ENCODE measurements at places on chromosomes 6 and 20. TPM values are rescaled to one million over a fixed set of nuclear protein-coding genes. Genes with fewer than 3 reads are reported as not detected.

DNA sequence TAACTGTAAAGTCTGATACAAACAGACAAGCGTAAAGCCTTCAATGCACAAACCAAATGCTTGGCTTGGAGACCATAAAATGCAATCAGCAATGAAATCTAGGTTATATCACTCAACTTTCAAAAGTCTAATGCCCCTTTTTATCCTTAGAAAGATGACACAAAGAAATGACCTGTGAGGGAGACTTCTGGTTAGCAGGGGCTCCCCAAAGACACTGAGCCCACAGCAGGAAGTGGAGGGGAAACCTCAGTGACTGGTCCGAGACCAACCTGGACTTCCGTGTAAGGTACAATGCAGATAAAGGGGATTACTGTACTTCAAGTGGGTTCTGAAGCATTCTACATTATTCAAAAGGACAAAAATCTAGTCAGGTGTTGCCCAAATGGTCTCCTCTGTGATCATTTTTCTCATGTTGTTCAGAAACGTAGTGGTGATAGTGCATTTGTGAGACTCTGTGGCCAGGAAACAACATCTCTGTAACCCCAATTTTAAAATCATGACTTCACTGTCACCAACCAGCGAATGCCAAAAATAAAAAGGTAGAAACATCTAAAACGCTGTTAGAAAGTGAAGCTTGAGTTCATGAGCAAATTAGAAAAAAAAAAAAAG, 88.2 kb downstream of the HIVEP2 start:
- peaks cover 11% of the 10 kb centered on the region for H3K36me3 ChIP-seq
- H3K4me1 ChIP-seq, result peaks cover 93% of the 10 kb centered on the region
- H3K27me3 ChIP-seq, result no peaks in the 10 kb centered on the region
- peak; percentile 68 for DNase-seq
- H3K4me3 ChIP-seq, result peak overlapping the region; percentile 66

DNA sequence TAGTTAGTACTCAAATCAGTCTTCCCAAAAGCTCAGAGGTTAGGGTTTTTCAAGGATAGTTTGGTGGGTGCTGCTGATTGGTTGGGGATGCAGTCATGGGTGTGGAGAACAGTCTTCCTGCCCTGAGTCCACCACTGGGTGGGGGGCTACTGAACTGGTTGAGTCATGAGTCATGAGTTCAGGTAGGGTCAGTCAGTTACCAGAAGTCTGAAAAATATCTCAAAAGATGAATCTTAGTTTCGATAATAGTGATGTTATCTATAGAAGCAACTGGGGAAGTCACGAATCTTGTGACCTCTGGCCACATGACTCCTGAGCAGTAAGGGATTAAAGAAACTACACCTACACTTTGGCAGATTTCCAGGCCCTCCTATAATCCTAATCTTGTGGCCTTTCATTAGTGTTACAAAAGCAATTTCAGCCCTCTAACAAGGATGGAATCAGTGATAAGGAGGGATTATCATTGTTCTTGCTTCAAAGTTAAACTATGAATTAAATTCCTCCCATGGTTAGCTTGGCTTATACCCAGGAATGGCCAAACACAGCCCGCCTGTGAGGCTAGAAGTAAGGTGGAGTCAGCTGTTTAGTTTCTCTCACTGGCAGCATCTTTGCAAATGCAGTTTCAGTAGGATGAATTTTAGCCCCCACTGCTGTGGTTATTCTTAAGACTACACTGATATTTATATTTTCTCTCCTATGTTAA, 33.3 kb upstream of the NKAIN2 start:
- H3K27me3 ChIP-seq, result no peaks in the 10 kb centered on the region
- no peaks in the 10 kb centered on the region for H3K36me3 ChIP-seq
- H3K4me3 ChIP-seq, result no peak overlapping the region
- H3K27ac ChIP-seq, result no peak overlapping the region

GRCh38 chr6:47144306-47144705, 102.2 kb upstream of the ADGRF1 start:
- no peak overlapping the region for H3K27ac ChIP-seq
- no peaks in the 10 kb centered on the region for H3K4me1 ChIP-seq
- peaks cover 15% of the 10 kb centered on the region for H3K27me3 ChIP-seq
- no peaks in the 10 kb centered on the region for H3K36me3 ChIP-seq

GRCh38 chr6:187210-187861, 105.0 kb upstream of the DUSP22 start:
- H3K27ac ChIP-seq, result no peak overlapping the region
- H3K27me3 ChIP-seq, result peaks cover 2% of the 10 kb centered on the region
- DNase-seq, result no peak
- no peaks in the 10 kb centered on the region for H3K36me3 ChIP-seq

GRCh38 chr6:170093658-170094596, 197.0 kb downstream of the DLL1 start:
- H3K4me3 ChIP-seq, result no peak overlapping the region
- H3K27ac ChIP-seq, result no peak overlapping the region
- peaks cover 17% of the 10 kb centered on the region for H3K4me1 ChIP-seq
- H3K27me3 ChIP-seq, result peaks cover 11% of the 10 kb centered on the region
- peak; percentile 7 for DNase-seq

- H3K27me3 ChIP-seq, result no peaks in the 10 kb centered on the region
- H3K4me3 ChIP-seq, result no peak overlapping the region
- H3K27ac ChIP-seq, result peak overlapping the region; percentile 61
- peaks cover 53% of the 10 kb centered on the region for H3K4me1 ChIP-seq
- peak; percentile 17 for DNase-seq
These were observed 79.2 kb downstream of the STXBP5 start for GRCh38 chr6:147283460-147283859.

GRCh38 chr6:3847521-3847920, 1.7 kb upstream of the FAM50B start:
- peaks cover 14% of the 10 kb centered on the region for H3K36me3 ChIP-seq
- H3K4me1 ChIP-seq, result peaks cover 40% of the 10 kb centered on the region
- peak overlapping the region; percentile 71 for H3K4me3 ChIP-seq

DNA sequence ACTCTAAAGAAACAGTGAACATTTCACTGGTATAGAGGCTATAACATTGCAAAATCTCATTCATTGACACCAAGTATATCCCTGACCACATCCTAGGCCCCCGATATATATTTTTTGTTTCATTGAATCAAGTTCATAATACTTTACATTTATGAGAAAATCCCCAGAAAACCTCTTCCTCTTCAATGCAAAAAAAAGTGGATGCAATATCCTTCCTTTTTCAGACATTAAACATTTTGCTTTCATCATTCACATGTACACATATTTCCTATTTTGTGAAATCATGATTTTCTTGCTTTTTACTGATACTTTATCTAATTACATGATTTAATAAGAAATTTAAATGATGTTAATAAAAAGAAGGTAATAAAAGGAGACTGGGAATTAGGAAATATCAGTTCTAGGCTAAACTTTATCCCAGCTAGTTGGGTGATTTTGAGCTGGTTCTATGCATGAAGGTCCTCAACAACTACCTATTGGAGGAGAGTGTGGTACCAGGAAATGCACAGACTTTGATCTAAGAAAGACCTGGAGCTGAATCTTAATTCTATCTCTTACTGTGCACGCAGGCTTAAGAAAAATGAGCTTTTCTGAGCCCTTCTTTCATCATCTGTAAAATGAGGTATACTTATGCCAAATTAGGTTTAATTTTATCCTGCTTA, 4.9 kb downstream of the SYNE1 start:
- no peaks in the 10 kb centered on the region for H3K36me3 ChIP-seq
- H3K27ac ChIP-seq, result no peak overlapping the region
- no peak overlapping the region for H3K4me3 ChIP-seq

GRCh38 chr20:50724851-50725723, 6.3 kb upstream of the PARD6B start:
- no peaks in the 10 kb centered on the region for H3K27me3 ChIP-seq
- peak; percentile 91 for DNase-seq
- no peak overlapping the region for H3K4me3 ChIP-seq
- H3K36me3 ChIP-seq, result no peaks in the 10 kb centered on the region
- H3K4me1 ChIP-seq, result peaks cover 28% of the 10 kb centered on the region

DNA sequence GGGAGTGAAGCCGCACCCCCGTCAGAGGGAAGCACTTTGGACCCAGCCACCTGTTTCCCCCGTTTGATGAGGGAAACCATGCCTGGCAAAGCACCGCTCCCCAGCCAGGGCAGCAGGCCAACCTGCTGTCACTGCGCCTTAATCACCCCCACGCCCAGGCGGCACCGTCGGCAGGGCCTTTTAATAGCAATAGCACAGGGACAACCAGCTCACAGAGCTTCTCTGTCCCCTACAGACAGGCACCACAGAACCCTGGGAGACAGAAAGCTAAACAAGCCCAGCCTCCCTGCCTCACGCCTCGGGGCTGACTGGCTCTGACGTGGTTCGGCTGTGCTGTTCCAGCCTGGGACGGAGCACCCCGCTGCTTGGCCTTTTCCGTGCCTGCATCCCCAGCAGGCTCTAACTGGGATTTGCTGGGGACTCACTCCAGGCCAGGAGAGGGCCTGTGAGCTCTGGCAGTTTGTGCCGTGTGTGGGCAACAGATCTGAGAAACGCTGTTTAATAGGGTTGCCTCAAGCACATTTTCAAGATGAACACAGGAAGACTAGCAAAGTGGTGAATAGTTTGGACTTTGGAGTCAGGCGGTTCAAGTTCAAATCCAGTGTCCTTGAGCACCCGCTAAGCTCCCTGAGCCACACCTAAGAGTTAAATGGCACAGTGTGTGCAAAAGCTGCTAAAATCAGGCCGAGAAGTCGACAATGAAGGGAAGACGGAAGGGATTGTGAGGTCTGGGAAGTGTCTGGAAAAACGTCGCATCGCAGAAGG, 223.8 kb downstream of the NRN1 start:
- H3K27ac ChIP-seq, result no peak overlapping the region
- H3K4me3 ChIP-seq, result no peak overlapping the region
- no peak for DNase-seq
- peaks cover 2% of the 10 kb centered on the region for H3K4me1 ChIP-seq

GRCh38 chr6:166463359-166464067, 80.8 kb upstream of the MPC1 start:
- no peaks in the 10 kb centered on the region for H3K4me1 ChIP-seq
- DNase-seq, result no peak
- H3K27ac ChIP-seq, result no peak overlapping the region
- H3K27me3 ChIP-seq, result no peaks in the 10 kb centered on the region
- no peaks in the 10 kb centered on the region for H3K36me3 ChIP-seq

GRCh38 chr6:110831405-110831804, 16.1 kb upstream of the CDK19 start:
- no peaks in the 10 kb centered on the region for H3K36me3 ChIP-seq
- H3K27ac ChIP-seq, result no peak overlapping the region
- H3K4me3 ChIP-seq, result no peak overlapping the region
- no peaks in the 10 kb centered on the region for H3K4me1 ChIP-seq

DNA sequence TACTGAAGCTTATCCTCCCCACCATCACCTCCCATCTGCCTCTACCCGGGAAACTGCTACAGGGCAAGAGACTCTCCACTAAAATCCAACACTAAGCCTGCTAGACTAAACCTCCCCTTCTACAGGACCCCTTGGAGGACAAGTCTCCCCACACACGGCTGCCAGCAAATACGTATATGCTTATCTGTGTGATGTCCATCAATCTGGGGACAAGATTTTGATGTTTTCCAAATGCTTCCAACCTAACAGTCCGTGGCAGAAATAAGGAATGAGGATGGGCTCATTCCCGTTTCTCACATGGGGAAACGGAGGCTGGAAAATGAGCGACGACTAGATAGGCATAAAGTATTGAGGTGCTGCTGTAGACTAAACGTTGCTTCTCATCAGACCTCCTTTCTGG, 1.8 kb downstream of the KCNK5 start:
- DNase-seq, result no peak
- H3K4me3 ChIP-seq, result peak overlapping the region; percentile 78
- H3K27ac ChIP-seq, result peak overlapping the region; percentile 88
- H3K4me1 ChIP-seq, result peaks cover 56% of the 10 kb centered on the region
- H3K27me3 ChIP-seq, result no peaks in the 10 kb centered on the region

DNA sequence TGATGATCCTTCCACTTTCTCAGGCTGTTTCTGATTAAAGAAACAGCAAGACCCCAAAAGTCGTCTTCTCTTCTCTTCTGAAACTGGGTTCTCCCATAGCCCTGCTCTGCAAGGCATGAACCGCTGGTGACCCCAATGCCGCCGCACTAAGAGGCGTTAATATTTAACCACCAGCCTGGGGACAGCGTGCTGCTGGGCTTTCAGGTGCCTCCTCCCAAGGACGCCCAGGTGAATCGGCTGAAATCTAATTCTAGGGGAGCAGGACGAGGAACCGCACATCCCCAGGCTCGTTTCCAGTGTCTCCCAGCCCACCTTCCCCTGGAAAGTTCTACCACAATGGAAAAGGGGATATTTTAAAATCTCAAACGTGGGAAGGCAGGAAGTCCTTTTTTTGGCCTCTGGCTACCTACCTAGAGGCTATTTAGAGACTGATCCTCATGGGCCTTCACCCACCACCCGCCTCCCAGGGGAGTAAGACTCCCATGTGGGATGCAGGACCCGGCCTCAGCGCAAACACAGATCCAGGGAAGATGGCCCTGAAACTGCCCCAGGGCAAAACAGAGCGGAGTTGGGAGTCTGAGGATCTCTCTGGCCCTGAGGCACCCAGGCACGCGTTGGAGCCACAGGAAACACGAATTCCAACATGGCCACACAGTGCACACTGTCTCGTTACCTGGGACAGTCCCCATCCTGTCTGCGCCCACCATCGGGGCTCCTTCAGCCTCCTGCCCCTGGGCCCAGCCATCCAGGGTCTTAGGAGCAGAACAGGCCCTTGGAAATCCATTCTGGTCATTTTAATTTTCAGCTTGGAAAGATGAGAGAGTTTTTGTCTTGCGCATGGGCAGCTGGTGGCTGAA, 56.2 kb downstream of the BMP7 start:
- no peak overlapping the region for H3K4me3 ChIP-seq
- peaks cover 7% of the 10 kb centered on the region for H3K27me3 ChIP-seq
- no peak for DNase-seq
- no peaks in the 10 kb centered on the region for H3K4me1 ChIP-seq
- H3K36me3 ChIP-seq, result no peaks in the 10 kb centered on the region

DNA sequence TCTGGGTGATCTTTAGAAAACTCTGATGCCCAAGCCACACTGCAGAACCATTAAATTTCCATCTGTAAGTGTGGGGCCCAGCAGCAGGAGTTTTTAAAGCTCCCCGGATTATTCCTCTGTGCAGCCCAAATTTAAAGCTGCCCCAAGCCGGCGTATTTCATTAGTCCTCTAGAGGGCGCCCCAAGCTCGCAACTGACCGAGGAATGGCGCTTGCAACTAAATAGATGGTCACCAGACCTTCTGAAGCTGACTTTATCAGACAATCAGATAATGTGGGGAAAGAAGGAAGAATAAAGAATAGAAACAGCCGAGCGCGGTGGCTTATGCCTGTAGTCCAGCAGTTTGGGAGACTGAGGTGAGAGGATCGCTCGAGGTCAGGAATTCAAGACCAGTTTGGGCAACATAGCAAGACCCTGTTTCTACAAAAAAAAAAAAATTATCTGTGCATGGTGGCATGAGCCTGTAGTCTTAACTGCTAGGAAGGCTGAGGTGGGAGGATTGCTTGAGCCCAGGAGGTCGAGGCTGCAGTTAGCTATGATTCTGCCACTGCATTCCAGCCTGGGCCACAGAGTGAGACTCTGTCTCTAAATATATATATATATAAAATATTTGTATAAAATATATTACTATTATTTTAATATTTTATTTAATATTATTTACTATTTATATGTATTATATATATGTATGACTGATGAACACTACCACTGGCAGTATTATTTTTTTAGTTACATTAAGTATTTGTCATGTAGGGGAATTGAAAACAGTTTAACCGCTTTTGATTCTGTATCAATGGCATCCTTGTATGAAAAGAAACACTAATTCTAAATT, 56.0 kb downstream of the OTOR start:
- H3K36me3 ChIP-seq, result no peaks in the 10 kb centered on the region
- H3K4me3 ChIP-seq, result no peak overlapping the region
- no peak overlapping the region for H3K27ac ChIP-seq
- DNase-seq, result peak; percentile 68
- H3K4me1 ChIP-seq, result no peaks in the 10 kb centered on the region

GRCh38 chr20:22305381-22305780, 279.0 kb downstream of the FOXA2 start:
- no peak for DNase-seq
- H3K36me3 ChIP-seq, result no peaks in the 10 kb centered on the region
- no peaks in the 10 kb centered on the region for H3K4me1 ChIP-seq
- no peak overlapping the region for H3K27ac ChIP-seq

RTEL1 gene
- 38.0 TPM for total RNA-seq
